NCI-H446 (cell line): ENCODE measurements at places on chromosomes 2 and 18.

GRCh38 chr18:35331367-35332087 is 12.7 kb downstream of the ZNF24 start:
- DNase-seq: no peak

DNA sequence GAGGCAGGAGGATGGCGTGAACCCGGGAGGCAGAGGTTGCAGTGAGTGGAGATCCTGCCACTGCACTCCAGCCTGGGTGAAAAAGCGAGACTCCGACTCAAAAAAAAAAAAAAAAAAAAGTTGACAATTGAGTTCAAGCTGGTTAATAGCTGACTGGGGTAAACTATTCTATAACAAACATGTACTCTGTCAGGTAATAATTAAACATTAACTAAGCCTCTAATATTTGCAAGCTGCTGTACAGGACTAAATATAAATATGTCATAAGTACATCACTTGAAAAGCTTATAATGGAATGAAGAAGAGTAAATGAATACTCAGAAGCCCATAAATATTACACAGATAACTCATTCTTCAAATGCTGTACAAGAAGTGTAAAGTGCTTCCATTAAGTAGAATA is 190.4 kb upstream of the CRIM1 start:
- DNase-seq: no peak

- no peak for DNase-seq
These were observed 27.6 kb downstream of the STAT1 start for GRCh38 chr2:190986221-190986953.

GRCh38 chr2:86052676-86053075 is 53.0 kb downstream of the POLR1A start:
- DNase-seq: no peak

DNA sequence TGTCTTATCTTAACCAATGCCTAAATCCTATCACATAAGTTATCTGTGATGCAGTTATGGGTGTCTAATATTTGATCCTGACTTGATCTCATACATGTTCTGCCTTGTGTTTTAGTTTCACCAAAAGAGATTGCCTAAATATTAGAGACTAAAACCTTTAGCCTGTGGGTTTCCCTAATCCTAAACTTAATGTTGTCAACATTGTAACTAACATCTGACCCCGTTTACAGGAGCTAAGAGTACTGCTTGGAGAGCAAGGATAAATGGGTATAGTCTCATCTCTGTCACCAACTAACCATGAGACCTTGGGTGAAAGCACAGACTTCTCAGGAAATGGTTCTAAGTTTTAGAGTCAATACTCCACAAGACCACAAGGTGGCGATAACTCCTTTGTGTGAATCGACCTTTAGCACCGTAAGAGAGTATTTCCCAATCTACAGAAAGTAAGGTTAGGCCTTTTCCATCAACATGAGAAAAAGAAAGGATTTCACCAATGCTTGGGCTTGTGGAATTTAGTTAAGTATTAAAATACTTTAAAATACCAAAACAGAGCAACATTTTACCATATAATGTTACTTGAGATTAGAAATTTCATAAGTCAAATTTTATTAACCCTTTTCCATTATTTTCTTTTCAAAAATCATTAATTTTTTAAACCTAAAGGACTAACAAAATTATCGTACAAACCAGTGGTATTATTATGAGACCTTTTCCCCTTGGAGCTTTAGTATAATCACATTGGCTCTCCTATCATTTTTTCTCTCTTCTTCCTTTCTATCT is 60.5 kb downstream of the G6PC2 start:
- peak; percentile 66 for DNase-seq
